ENCODE measurements at places on chromosomes 12 and 14.

GRCh38 chr14:22973217-22974032, 8.9 kb downstream of the AJUBA start:
- DNase-seq: no peak

DNA sequence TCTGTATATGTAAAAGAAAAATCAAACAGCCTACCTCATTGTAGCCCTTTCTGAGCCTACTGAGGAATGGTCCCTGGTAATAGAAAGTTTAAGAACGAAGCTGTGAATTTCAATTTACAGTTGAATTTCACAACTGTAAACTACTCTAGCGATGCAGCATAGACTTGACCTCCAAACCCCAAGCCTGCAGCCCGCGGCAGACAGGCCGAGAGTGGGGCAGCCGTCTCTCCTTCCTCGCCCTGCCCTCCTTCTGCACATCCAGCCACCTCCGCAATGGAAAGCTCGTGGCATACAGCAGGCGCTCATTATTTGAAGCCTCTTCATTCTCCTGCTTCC, 15.3 kb downstream of the RNASE2 start:
- no peak for DNase-seq

- DNase-seq: no peak
Measured at GRCh38 chr14:61472011-61472672, 150.8 kb downstream of the PRKCH start.

- DNase-seq: no peak
Measured at GRCh38 chr12:2240984-2241383, 188.2 kb downstream of the CACNA1C start.

GRCh38 chr12:124506832-124507153, 60.6 kb downstream of the NCOR2 start:
- no peak for DNase-seq

DNA sequence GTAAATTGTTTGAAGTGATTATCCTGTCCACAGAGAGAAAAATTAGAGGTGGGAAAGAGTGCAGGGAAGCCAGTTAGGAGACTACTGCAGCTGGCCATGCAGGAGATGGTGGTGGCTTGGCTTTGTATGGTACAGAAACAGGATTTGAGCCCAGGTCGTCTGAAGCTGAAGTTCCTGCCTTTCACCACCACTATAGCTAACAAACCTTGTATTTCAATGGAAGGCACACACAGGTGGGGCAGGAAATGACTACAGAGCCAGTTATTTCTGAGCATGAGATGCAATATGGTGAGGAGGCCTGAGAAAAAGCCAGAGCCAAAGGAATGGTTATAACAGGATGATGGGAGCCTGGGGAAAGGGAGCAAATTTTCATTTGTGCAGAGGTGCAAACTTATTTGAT, 103.9 kb downstream of the BTG1 start:
- no peak for DNase-seq

GRCh38 chr12:26274441-26275312, 79.3 kb downstream of the SSPN start:
- peak; percentile 92 for DNase-seq

DNA sequence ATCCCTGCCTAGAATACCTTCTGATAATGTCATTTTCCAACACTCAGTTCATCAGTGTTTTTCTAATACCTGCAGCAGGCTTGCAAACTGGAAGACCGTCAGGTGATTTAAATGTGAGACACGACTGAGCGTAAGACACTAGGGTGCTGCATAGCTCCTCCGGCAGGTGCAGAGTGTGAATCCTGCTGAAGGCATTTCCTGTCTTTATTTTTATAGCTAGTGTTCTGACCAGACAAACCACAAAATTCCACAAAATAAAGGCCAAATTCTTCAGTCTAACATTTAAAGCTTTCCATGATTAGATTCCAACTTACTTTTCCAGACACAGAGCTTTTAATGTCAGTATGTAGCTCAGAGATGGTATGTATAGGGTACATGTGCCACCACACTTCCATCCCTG, 70.7 kb downstream of the BBS10 start:
- no peak for DNase-seq

DNA sequence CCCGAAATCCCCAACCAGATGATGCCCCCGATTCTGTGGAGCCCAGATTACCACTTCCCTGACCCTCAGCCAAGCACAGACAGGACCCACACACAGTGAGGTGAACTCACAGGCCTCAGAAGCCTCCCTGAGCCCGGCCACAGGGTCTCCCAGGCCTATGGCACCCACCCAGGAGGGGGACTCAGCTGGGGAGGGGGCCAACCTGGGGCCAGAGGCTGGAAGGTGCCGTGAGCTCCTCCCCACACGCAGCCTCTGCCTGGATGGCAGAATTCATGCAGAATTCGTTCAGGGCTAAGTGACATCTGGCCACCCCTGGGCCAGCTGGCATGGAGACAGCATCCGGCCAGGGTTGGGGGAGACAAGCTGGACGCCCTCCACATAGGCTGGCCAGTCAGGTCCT, 11.8 kb downstream of the TMEM179 start:
- DNase-seq: peak; percentile 66

DNA sequence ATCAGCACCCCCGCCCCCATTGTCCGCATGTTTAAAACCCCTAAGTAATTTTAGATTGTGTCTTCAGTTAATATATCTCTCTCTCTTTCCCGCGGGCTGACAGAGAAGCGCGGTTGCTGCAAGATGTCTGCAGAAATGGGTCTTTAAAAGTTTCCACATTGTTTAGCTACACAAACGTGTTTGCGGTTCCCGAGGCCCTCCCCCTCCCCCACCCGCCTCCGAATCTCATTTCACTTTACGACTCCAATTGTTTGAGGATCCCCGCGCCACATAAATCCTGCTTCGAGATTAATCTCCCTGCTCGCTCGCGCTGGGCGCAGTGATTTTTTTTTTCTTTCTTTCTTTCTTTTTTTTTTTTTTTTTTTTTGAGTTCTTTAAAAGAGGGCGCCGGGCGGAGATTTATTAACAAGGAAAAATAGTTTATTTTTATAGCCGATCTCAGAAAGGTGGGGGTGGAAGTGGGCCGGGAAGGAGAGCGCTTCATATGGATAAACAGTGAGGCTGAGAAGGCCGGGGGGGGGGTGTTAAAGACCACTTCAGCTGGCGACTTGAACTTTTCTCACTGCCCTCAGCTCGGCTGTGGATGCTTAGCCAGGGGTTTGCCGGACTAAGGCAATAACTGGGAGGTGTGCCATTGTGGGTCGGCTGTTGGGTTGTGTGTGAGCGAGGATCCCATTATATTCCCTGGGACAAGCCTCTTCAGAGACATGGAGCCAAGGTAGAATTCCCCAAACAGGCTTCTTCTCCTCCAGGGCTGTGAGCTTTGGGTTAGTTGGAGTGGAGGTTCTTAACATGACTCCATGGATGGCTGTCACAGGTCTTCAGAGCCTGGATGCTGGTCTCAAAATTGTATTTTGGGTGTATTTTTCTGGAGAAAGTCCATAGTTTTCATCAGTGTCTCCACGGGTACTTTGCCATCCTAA, 39.7 kb upstream of the TBX5 start:
- no peak for DNase-seq

DNA sequence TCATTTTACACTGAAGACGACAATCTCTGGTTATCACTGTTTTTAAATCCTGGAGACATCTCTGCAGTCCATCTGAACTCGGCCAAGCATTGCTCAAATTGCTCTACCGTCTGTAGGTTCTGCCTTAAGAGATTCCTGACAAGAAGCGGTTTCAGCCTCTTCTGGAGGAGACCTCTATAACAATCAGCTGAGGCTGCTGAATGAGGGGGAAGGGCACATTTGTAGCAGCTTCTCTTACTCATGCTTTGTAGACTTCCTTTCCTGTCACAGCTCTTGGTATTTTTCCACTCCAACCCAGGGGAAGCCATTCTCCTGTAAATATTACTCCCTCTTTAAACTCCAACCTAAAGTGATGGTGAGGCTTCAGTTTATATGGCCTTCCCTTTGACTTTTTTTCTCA, 3.0 kb downstream of the ARG2 start:
- peak; percentile 62 for DNase-seq

- DNase-seq: no peak
Measured at GRCh38 chr14:59086241-59086882, 102.1 kb upstream of the DAAM1 start.

DNA sequence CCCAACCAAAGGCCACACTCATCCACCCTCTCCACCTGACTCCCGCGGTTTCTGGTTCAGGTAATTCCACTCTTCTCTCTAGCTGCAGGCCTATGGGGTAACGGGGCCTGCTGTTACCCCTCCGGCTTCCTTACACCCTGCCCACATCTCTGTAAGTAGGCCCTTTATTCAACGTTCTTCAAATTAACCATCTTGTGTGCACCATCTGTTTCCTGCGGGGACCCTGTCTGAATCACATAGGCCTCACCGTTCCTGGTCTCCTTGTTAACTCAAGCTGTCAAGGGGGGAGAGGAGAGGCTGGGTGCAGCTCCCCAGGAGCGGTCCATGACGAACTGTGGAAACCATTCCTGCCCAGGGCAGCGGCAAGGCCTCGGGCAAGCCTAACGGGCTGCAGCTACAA, 9.3 kb upstream of the DLK1 start:
- no peak for DNase-seq

GRCh38 chr12:114311974-114312373, 94.0 kb downstream of the TBX5 start:
- DNase-seq: peak; percentile 83

- no peak for DNase-seq
Measured at GRCh38 chr12:106773286-106774004, 1.0 kb upstream of the RIC8B start.

- no peak for DNase-seq
Measured at GRCh38 chr12:40688085-40688725, 4.0 kb upstream of the CNTN1 start.

DNA sequence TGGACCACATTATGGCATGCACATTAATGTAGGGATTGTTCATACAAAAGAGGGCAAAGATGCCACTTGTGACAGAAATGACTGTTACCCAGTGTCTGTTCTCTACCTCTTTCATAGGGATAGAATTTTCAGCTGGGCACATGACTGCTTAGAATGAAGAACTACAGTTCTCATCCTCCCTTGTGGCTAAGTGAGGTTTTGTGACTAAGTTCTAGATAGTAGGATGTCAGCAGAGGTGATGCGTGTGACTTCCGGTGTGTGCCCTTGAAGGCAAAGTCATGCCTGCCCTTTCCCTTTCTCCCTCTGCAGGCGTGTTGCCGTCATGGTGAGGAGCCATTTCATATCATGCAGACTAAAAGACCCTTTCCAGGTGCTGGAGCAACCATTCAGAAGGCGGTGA, 99.3 kb downstream of the CACNA1C start:
- no peak for DNase-seq

GRCh38 chr12:91023326-91024004, 18.7 kb upstream of the EPYC start:
- no peak for DNase-seq

GRCh38 chr12:82366197-82366596, 7.9 kb downstream of the METTL25 start:
- DNase-seq: no peak

- no peak for DNase-seq
Measured at GRCh38 chr12:7155471-7156034, 25.4 kb downstream of the CLSTN3 start.

- DNase-seq: no peak
Measured at GRCh38 chr12:89992668-89993451, 284.2 kb upstream of the ATP2B1 start.

DNA sequence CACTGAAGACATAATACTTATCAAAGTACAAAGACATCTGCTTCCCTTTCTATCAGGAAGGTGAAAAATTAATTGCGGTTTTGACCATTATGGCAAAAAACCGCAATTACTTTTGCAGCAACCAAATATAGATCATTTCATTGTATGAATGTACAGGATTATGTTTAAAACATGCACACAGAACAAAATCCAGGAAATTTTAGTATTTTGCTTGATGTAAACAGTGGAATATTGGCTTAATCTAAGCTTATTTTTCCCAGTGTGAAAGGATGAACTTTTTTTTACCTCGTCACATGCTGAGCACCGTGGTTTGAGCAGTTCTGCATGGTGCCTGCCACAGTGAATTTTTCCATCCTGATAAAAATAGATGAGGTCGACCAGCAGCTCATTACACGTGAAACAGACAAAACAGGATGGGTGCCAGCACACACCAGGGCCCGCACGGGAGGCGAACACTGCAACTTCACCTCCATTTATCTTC, 121.2 kb downstream of the PRICKLE1 start:
- DNase-seq: no peak

DNA sequence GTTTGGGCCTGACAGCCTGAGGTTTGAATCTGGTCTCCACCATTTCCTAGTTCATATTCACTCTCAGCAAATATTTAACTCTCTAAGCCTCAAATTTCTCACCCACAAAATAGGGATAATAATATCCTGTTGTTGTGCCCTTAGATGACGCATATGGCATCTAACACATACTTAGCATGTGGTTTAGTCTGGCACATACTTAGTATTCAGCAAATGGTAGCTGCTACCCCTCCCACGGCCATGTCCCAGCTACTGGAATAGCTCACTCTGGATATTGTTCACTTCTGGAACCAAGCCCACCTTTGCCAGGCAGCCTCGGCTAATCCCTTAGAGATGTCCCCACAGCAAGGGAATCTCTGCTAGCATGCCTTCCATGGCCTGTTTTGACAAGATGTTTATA, 53.3 kb downstream of the BICD1 start:
- DNase-seq: no peak

GRCh38 chr12:111138016-111138415, 217.6 kb upstream of the MYL2 start:
- no peak for DNase-seq

DNA sequence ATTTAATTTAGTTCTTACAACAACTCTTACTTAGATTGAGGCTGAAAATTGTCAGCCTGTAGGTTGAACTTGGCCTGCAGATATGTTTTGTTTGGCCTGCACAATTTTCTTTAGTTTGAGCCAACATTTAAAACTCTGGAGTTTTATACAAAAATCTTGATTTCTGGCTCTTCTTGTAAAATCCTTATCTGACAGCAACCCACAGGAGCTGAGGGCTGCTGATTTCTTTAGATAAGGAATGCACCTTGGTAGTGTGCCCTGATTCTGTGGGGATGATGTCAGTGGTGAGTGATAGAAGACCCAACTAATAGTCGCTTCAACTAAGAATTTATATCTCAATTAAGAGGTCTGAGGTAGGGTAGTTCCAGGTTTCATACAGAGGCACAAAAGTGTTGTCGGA, 49.5 kb downstream of the SOCS2 start:
- DNase-seq: no peak

- peak; percentile 77 for DNase-seq
Measured at GRCh38 chr14:91835920-91836843, 31.2 kb downstream of the TC2N start.

DNA sequence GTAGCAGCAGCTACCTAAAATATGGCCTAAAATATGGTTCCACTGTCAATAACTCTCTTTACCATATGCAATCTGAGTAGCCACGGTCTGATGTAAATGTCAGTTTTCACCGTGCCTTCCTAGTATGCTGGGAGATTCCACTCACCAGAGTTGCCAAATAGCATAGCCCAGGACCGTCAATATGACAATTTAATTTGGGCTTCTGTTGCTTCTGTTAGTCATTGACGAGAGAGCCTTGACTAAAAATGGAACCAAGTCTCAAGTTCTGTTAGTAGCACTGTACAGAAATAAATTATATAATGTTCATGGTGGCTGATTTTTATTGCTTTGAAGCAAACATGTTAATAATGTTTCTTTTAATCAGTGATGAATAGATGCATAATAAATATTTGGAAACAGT, 348.4 kb downstream of the BCAT1 start:
- DNase-seq: no peak

Measured in aorta (tissue), 5 donors.